ENCODE measurements at places on chromosomes 4 and X.

- DNase-seq, result no peak
Observed at GRCh38 chr4:25022766-25023165, 8.0 kb downstream of the LGI2 start.

DNA sequence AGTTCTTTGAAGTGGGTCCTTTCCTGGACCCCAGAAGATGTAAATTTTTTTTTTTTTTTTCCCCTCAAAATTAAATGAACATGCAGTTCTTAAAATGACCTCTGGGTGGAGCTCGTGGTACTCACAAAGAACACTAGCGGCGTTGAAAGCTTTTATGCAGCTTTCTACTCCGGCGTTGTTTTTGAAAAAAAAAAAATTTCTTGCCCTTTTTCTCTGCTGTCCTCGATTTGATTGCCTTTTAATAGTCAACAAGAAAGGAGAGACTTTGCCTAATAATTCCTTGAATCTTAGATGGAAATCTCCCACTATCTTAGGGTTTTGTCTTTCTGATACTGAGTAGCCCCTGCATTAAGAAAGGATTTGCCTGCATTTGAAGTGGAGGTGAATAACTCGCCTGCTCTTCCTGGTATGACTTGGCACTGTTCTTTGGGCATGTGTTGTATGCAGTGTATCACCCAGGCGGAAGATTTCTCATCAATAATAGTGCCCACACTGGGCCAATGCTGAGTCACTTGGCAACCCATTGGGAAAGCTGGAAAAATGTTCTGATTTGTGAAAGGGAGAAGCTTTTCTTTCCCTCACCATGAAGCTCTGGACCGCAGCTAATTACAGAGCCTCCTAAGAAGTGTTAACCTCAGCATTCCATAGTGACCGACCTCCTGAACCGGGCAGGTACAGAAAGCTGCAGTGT lies 104.0 kb downstream of the PHEX start:
- DNase-seq, result peak; percentile 34

DNA sequence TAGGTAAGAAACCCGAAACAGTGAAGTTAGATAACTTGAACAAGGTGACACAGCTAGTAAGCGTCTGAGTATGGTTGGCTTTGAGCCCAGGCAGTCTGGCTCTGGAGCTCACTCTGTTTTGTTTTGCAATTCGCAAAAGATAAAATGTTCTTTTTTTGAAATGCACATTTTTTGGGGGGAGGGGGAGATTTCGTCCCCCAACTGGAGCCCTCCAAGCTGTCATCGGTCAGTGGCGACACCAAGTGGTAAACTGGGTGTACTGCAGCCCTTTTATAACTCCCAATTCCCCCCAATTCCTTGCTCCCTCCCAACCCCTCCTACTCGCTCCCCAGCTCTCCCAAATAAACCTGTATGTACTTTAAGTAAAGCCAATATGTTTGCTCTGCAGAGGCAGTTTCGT lies 2.8 kb upstream of the CLCN5 start:
- no peak for DNase-seq

- no peak for DNase-seq
Observed at GRCh38 chr4:61520166-61520565, 320.0 kb downstream of the ADGRL3 start.

GRCh38 chrX:71493111-71493613 lies 39.7 kb upstream of the OGT start:
- no peak for DNase-seq

DNA sequence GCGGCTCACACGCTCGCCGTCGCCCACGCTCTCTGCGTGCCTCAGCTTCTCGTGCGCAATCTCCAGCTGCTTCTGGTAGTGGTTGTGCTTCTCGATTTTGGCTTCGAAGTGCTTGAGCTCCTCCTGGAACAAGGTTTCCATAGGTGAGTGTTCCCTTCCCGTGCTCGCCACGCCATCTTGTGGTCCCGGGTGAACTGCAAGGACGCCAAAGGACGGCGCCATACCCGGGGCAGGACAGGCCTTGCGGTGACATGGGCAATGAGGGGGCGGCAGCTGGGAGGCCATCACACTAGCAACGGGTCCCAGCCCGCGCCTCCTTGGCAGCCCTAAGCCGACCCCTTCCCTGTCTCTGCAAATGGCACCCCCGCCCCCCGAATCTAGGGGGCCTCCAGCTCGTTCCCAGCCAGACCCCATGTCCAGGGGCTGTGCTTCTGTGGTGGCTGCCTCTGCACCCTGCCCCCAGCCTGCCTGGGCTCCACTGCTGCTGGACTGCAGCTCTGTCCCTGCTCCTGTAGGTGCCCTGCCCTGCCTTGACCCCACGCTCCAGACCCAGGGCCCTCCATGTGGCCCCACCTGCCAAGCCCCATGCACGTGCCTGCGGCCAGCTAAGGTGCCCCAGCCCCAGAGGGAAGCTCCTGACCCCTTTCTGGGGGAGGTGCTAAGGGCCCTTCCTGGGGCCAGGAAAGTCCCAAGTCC lies 17.3 kb downstream of the LRPAP1 start:
- DNase-seq, result no peak

DNA sequence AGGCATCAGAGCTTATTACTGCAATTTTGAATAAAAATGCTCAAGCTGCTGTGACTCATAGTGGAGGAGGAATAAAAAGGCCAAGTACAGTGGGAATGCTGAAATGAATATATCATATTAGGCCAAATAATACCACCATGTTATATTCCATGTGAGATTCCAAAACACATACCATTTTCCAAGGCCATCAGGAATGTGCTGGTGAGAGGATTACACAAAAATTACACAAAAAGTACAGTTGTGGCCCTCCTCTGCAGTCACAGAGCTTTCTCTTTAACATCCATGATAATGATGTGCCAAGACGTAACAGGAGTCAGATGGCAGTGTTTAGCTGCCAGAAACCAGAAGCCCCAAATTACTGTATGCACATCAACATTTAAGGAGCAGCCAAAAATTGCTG lies 153.5 kb downstream of the PCDH18 start:
- DNase-seq, result no peak

GRCh38 chr4:12844141-12844540 lies 640.0 kb downstream of the RAB28 start:
- DNase-seq, result no peak

DNA sequence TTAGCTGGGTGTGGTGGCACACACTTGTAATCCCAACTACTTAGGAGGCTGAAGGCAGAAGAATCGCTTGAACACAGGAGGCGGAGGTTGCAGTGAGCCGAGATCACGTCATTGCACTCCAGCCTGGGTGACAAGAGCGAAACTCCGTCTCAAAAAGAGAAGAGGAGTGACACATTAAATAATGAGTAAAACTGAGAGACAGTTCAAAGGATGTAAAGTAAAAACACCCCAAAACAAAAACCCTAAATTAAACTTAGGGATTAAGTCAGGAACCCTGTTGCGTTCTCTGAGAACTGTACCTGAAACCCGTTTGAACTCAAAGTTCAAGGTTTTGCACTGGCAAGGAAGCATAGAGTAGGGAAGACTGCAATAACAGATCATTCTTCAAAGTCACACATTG lies 141.7 kb downstream of the BRWD3 start:
- DNase-seq, result no peak

GRCh38 chr4:150012851-150013360 lies 65.3 kb upstream of the DCLK2 start:
- DNase-seq, result no peak

DNA sequence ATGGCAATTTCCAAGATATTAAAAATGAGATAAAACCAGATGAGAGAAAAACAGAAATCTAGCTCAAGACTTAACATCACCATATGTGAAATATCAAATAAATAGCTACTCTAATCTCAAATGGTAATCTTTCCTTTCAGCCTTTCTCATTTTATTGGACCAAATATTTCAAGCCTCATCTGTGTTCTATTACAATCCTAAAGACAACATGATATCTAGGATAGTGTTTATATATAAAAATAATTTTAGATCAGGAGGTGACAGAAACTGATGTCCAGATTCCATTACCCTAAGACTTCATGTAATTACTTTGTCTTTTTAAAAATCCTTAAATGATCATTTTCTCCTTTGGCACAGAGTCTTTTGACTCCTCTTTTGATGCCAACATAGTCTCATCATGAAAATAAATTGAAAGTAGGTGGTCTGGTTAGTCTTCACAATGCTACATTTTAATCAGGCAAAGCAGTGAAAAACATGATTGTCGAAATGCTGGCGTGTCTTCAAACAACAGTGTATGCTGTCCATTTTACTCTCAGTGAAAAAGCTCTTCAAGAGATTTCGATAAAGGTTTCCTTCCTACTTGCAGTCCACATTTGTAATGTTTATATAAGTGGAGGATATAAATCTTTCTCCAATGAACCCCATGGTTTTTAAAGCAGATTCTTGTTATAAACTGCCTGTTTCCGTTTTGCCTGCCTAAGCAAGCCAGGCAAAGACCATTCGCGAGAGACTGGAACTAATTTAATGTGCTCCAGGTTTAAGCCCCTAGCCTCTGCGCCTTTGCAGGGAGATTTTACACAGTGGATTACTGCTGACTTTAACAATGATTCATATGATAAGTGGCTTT lies 169.8 kb downstream of the SCFD2 start:
- DNase-seq, result no peak

- no peak for DNase-seq
Observed at GRCh38 chr4:123672987-123673386, 276.4 kb downstream of the SPRY1 start.

- no peak for DNase-seq
Observed at GRCh38 chrX:39642071-39642470, 455.7 kb downstream of the BCOR start.

DNA sequence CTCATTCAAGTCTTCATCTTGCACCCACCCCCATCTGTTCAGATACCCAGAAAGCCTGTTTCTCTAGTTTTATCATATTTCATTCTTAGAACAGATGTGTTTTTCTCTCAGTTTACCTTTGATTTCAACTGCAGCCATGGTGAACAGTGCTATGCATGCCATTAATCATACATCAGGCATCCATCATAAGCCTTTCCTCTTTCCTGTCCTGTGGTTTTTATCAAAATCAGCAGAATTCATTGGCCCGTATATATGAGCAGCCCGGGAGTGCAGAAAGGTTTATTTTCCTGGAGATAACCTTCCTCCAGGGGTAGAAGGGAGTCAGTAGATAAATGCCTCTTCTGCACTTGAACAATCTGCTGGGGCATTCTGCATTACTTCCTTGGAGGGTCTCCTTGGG lies 65.7 kb downstream of the IL21 start:
- no peak for DNase-seq

- no peak for DNase-seq
Observed at GRCh38 chr4:107719207-107719921, 670 bp downstream of the PAPSS1 start.

GRCh38 chr4:172819353-172819752 lies 349.3 kb upstream of the GALNT7 start:
- DNase-seq, result no peak

- DNase-seq, result no peak
Observed at GRCh38 chr4:2652415-2653160, 103.5 kb downstream of the TNIP2 start.

DNA sequence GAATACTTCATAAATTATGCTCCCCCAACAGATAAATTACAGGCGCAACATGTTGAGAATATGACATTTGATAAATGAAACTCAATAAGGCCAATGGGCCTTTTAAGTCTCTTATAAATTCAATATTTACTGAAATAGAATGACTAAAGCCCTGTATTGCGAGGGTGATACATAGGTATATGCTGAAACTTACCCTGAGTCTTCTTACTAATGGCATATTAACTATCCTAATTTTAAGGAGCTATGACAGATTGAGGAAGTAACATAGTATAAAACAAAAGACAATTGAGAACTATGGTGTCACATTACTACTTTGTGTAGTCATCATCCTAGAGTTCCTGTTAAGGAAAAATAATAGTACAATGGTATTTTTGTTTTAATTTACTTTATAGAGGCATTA lies 440.7 kb downstream of the IL15 start:
- no peak for DNase-seq

- peak; percentile 48 for DNase-seq
Observed at GRCh38 chr4:187732524-187732923, 263.0 kb upstream of the ZFP42 start.

DNA sequence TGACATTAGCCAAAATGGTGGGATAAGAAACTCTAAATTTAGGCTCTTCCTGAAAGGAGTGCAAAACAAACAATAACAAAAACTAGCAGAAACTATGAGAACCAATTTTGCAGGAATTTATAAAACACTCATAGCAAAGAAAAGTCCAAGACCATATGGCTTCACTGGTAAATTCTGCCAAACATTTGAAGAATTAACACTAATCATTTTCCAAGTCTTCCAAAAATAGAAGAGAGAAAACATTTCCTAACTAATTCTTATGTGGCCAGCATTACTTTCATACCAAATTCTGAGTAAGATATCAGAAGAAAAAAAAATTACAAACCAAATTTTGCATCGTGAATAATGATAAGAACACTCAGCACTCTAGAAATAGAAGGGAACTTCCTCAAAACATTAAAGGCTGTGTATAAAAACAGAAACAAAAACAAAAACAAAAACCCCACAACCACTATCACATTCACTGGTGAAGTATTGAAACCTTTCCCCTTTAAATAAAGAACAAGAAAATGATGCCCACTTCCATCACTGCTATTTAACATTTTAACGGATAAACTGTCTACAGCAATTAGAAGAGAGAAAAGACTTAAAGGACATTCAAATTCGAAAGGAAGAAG lies 524.3 kb upstream of the GALNTL6 start:
- no peak for DNase-seq

GRCh38 chr4:3671571-3672464 lies 94.4 kb upstream of the ADRA2C start:
- no peak for DNase-seq
